ENCODE measurements at places on chromosomes 4 and X. TPM values are rescaled to one million over a fixed set of nuclear protein-coding genes. Genes with fewer than 3 reads are reported as not detected.

DNA sequence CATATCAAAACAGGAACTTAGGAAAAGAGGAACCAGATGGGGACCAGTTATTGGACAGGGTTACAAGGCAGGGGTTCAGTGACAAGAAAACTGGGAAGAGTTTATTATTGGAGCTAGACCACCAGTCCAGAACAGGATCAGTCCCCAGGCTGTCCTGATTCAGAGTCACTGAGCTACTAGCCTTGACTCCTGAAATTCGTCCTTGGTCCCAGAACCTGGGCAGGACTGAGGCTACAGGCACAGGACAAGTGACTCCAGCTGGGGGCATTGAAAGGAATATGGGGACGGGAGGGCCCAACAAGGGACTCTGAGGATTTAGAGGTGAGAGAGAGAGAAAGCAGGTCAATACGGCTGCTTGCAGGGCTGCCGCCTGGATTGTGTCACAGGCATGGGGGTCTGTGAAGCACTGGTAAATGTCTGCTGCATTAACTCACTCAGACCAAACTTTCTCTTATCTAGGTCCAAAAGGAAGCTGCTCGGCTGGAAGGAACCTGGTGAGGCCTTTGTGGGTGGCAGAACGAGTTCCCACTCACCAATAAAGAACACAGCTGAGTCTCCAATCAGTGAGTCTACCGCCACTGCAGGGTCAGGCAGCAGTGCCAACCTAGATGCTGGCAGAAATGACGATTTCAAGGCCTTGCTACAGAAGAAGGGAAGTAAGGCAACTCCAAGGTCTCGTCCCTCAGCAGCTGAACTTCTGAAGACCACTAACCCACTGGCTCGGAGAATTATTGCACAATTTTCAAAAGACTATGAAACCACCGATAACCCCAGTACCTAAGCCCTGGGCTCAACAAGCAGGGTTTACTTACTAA lies 11.3 kb upstream of the RTL5 start:
- DNase-seq: no peak

DNA sequence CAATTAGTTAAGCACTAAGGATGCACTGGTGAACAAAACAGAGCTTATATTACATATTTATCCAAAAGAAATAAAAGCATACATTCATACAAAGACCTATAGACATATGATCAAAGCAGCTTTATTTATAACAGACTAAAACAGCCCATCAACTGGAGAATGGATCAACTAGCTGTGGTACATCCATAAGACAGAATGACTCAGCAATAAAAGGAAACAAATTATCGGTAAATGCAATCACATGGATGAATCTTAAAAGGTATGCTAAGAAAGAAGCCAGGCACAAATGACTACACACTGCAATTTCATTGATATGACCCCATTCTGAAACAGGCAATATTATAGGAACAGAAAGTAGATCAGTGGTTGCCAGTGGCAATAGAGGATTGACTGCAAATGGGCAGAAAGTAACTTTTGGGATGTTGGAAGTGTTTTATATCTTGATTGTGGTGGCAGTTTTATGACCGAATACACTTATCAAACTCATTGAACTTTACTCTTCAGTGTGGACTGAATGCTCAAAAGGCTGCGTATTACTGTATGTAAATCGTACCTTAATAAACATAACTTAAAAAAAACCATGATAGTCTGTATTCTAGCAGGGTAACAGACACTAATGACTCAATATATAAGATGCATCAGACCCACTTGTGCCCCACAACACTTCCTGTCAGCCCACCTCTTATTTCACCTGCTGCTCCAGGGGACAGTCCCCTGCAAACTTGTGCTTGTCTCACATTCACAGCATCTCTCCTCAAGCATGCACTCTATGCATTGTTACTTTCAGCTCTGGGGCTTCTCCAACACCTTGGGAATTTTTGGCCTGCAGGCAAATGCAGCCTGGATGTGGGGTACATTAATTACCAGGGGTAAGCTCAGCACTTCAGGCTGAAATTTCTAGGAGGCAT lies 59.1 kb downstream of the MID1IP1 start:
- DNase-seq: no peak

TXK gene
- 0.67 TPM for total RNA-seq

SHISA3 gene
- 13.3 TPM for total RNA-seq

STPG2 gene
- total RNA-seq: 0.81 TPM

TBX22 gene
- total RNA-seq: not detected

GRCh38 chr4:80184825-80185756 lies 12.2 kb upstream of the PRDM8 start:
- peak; percentile 13 for DNase-seq

- DNase-seq: no peak
Measured at GRCh38 chrX:57822398-57822797, 87.9 kb downstream of the ZXDA start.

GRCh38 chrX:72027914-72028307 lies 103.8 kb downstream of the RTL5 start:
- DNase-seq: no peak

- no peak for DNase-seq
Measured at GRCh38 chr4:138909587-138909986, 106.0 kb upstream of the NOCT start.

DNA sequence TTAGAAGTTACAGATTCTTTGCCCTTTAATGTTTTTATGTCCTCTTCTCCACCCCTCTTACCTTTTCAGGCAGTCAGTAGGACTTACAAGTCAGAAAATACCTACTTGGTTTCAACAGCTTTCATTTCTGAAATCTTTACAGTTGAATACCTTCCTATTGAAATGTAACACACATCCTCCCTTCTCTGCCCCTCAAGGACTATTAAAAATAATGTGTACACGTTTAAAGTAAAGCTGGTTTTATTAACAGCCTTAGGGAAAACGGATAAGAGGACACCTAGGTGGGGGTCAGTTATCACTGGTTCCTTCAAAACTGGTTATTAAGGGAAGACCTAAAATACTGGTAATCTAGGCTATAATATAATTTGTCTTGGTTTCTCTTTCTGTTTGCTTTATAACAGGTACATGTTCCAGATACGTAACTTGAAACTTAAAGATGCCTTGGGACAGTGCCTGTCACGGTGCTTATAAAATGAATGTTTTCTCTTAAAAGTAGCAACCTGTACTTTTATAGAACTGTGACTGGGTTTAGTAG lies 1.8 kb downstream of the CCSER1 start:
- DNase-seq: no peak

SHOX gene
- not detected for total RNA-seq

GRCh38 chrX:8657883-8658282 lies 74.1 kb downstream of the ANOS1 start:
- DNase-seq: no peak

GRCh38 chr4:79917246-79917645 lies 155.8 kb downstream of the ANTXR2 start:
- peak; percentile 67 for DNase-seq

DNA sequence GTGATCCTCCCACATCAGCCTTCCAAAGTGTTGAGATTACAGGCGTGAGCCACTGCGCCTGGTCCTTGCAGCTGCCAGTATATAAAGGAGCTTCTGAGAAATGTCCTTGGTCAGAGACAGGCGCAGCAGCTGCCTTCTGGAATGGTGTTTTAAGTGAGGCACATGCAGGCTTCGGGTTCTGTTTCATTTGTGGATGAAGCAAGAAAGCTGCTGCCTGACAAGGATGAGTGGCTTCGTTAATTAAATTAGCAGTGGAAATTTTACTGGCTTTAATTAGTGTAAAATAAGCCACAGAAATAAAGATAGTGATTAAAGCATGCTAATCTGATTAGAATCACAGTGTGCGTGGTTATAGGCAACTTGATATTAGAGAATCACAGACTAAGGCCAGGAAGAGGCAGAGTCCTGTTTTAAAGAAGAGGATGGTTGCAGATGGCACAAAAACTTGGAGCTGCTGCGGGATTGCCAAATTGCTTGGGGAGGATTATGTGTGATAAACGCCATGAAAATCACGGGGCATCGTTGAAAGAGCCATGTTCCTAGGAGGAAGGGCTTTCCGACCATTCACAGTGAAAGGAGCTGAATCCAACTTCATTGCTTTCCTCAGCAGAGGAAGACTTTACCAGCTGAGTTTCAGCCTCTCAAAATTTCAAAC lies 348.4 kb upstream of the FAT1 start:
- DNase-seq: peak; percentile 10

COX7B2 gene
- total RNA-seq: not detected

DNA sequence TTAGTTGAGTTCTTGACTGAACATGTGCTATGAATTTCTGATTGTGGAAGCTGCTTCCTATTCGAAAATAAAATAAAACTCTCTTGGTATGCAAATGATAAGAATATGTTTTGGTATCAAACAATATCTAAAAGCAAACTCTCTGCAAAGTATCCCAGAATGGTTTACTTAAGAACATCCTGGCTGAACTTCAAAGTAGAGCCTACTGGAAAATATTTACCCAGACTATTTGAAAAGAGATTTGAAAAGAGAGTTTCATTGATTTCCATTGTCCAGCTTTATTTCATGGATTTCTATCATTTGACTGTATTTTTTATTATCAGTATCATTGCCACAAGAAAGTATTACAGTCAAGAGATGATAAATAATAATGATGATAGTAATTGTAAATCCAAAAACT lies 171.1 kb upstream of the SLC7A11 start:
- DNase-seq: no peak

- no peak for DNase-seq
Measured at GRCh38 chrX:130047416-130047815, 62.9 kb downstream of the ELF4 start.

TMEM33 gene
- total RNA-seq: 25.2 TPM

- peak; percentile 50 for DNase-seq
Measured at GRCh38 chr4:147318586-147318985, 162.3 kb upstream of the EDNRA start.

DNA sequence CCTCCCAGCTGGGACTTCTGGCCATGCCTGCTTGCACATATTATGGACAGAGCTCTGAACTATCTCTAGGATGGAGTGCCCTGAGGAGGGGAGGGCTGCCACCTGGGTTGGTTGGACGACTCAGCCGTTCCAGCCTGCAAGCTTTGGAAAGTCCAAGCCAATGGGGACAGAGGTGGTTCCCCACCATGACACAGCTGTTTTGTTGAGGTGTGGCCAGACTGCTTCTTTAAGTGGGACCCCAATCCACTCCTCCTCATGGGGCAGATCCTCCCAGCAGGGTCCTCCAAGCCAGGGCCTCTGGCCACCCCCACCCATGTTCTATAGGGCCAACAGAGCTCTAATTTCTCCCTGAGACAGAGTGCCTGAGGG lies 22.7 kb downstream of the F8A3 start:
- no peak for DNase-seq

GDPD2 gene
- total RNA-seq: not detected

DNA sequence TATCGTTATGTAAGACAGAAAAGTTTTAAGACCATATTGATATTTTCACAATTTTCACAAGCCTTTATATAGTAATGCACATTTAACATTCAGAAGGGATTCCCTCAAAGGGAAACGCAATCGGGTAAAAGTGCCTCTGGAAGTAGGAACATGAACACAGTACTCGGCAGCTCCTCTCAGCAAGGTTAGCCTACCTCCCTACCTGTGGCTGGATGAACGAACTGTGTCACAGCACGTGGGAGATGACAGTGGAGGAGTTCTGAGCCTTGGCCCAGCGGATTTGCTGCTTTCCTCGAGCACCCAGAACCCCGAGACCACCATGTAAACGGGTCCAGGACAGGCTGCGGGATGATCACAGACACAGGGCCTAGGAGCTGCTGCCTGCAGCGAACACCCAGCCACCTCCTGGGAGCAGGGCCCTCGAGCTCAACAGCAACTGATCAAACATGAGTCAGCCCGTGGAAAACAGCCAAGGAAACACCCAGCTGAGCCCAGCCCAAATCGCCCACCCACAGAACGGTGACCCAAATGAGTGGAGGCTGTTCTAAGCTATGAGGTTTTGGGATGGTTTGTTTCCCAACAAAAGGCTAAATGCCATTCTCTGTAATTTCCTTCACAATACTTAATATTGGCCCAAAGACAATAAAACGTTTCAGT lies 30.4 kb downstream of the FAT1 start:
- DNase-seq: peak; percentile 86

DNA sequence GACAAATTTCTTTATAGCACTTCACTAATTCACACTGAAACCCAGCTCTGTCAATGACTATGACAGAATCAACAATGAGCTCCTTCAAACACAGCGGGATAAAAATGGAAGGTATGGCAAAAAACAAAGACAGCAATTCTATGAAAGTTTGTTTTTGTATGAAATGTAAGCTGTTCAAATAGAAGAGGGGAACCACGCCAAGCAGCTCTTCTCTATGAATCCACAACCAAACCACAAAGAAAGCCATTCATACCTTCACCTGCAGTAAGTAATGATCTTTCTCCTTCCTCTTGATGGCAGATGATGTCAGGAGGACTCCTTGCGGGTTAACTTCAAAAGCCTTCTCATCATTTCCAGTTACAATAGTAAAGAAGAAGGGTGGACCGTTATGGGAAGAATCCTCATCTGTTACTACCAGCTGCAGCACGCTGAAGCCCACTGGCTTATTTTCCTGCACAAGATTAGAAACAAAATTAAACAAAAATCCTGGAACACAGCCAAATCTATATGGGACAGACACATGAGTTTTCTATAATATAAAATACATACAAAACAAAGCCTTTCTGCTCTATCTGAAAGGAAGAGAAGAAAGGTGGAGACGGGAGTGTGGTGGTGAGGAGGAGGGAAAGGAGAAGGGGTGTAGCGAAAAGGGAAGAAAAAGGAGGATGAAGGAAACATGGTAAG lies 48.9 kb upstream of the MTNR1A start:
- DNase-seq: no peak

- DNase-seq: no peak
Measured at GRCh38 chr4:180528003-180528402, 1715.2 kb upstream of the TENM3 start.

GRCh38 chrX:106203315-106203714 lies 35.2 kb downstream of the PWWP3B start:
- DNase-seq: no peak

HSFX4 gene
- not detected for total RNA-seq

FRMD7 gene
- total RNA-seq: not detected

DNA sequence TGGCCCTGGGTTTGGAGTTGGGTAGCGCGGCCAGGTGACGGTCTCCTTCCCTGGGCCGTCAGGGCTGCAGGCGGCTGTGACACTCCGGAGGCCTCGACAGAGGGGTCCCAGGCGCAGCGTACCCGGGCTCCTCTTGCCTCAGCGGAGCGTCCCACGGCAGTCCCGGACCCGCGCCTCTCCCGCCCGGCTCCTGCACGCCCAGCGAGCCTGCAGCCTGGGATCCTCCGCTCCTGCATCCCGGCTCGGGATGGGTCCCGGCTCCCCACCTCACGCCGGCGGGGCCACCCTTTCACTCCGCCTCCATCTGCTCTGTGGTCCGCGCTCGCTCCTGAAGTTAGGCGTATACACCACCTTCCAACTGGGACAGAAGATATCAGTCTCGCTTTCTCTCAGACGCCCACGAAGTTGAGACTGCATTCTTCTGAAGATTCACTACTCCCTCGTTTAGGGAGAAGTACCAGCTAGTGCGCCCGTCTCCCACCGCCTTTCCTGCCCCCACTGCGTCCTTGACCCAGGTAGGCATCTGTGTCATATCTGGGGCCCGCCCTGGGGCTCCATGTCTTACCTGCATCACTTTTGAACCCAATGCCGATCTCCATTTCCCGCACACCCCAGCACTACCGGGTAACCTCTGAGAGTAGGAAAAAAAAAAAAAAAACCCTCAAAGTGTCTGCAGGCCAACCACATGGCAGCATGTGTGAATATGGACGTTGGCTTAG lies 32.3 kb upstream of the KDR start:
- no peak for DNase-seq

BEND2 gene
- total RNA-seq: not detected

GRCh38 chrX:133742602-133743305 lies 242.6 kb downstream of the GPC3 start:
- peak; percentile 40 for DNase-seq

TMSB15B gene
- total RNA-seq: 10.2 TPM

All from cardiac muscle cell (in vitro differentiated cells and primary cell).